ENCODE measurements at places on chromosomes 5 and 9.

- DNase-seq, result no peak
Measured at GRCh38 chr9:120264528-120264927, 315.4 kb downstream of the CDK5RAP2 start.

- no peak for DNase-seq
Measured at GRCh38 chr9:135705376-135705775, 3.4 kb downstream of the KCNT1 start.

DNA sequence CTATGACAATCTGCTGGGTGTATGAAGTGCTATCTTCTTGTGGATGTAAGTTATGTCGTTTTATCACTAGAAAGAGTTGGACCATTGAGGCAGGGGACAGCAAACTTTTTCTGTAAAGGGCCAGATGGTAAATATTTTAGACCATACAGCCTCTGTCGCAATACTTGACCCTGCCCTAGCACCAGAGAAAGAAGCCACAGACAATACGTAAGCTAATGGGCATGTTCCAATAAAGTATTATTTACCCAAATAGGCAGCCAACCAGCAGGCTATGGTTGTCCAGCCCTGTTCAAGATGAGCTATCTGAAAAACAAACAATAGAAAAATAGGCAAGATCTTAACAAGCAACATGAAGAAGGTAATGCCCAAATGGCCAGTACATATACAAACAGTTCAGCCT is 36.4 kb downstream of the MTX3 start:
- DNase-seq, result no peak

GRCh38 chr5:156421798-156422197 is 94.8 kb downstream of the SGCD start:
- no peak for DNase-seq

- no peak for DNase-seq
Measured at GRCh38 chr9:130973686-130974281, 34.7 kb upstream of the FIBCD1 start.

DNA sequence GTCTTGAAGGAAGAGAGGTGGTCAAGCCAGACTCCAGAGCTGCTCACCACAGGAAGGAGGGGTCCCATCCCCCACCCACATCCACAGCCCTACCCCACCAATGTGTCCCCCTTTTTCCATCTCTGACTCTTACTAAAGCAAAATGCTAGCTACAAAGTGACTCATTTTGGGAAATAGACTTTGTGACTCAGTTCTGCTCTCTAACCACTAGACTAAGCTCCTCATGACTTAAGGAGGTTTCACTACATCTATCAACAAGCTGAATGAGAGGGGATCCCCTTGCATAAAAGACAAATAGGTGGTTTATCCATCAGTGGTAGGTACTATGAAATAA is 35.1 kb upstream of the ADRB2 start:
- no peak for DNase-seq

DNA sequence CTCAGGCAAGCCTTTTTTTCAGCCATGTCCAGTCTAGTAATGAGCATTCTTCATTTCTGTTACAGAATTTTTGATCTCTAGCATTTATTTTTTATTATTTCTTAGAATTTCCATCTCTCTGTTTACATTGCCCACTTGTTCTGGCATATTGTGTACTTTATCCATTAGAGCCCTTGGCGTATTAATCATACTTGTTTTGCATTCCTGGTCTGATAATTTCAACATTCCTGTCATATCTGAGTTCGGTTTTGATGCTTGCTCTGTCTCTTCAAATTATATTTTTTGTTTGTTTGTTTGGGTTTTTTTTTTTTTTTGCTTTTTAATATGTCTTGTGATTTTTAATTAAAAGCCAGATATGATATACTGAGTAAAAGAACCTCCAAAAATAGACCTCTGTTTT is 23.0 kb upstream of the JAK2 start:
- DNase-seq, result no peak

DNA sequence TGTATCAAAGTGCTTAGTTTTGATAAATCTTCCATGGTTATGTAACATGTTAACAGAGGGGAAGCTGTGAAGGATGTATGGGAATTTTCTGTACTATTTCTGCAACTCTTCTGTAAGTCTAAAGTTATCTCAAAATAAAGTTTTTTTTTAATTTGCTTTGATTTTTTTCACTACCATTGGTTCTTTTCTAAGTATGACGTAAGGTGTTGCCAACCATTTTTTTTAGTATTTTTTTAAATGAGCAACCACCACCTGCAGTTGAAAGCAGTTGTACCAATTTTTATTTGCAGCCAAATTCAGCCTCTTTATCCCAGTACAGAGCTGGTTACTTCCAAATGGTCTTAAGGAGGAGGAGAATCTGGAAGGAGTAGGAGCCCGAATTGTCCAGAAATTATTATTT is 192.2 kb downstream of the CHSY3 start:
- DNase-seq, result no peak

GRCh38 chr5:40483316-40483715 is 196.4 kb upstream of the PTGER4 start:
- no peak for DNase-seq

DNA sequence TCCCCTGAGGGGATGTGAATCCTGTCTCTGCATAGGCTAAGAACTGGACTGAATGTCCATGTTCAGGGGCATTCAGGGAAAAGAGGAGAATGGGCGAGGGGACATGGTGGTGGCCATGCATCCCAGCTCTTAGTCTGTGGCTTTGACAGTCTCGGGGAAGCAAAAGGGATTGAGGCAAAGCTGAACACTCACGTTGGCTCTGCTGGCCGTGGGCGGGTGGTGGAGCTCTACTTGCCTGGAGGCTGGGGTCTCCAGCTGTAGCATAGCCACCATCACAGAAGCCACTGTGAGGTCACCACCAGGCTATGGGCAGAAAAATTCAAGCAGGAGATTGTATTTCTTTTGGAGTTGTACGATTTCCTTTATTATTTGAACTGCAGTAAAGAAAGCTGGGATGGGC is 4.1 kb downstream of the GARIN3 start:
- DNase-seq, result no peak

DNA sequence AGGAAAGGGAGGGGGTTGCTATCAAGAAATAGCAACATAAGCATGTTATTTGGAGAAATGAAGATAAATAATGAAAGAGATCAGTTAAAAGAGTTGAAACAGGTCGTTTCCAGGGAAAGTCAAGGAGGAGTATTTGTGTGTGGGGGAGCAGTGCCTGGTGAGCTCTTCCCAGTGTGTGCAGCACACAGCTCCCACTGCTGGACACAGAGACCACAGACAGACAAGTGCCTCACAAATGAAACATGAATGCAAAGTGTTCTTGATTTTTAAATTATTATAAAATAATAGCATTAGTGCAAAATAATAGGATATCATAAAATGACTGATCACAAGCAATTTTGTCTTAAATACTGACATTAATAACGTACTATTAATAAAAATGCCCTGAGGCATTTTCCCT is 40.8 kb downstream of the LIFR start:
- DNase-seq, result no peak

GRCh38 chr5:45507178-45507577 is 189.0 kb downstream of the HCN1 start:
- DNase-seq, result no peak

GRCh38 chr5:39224196-39224761 is 4.9 kb upstream of the FYB1 start:
- DNase-seq, result no peak

DNA sequence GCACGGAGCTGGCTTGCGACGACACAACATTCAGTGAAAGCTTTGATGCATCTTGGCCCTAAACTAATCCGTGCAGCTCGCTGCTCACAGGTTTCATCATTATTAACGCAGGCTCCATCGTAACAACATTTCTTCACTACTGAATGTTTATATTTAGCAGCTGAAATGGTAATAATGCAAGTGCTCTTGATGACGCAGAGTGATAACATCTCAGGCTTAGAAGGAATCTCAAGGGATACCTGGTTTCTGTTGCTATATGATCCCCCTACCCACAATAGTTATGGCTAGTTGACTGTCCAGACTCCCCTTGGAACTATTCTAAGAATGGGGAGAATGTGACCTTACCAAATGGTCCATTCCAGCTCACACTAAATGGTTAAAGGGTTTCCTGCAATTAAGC is 36.2 kb downstream of the C5 start:
- DNase-seq, result no peak

DNA sequence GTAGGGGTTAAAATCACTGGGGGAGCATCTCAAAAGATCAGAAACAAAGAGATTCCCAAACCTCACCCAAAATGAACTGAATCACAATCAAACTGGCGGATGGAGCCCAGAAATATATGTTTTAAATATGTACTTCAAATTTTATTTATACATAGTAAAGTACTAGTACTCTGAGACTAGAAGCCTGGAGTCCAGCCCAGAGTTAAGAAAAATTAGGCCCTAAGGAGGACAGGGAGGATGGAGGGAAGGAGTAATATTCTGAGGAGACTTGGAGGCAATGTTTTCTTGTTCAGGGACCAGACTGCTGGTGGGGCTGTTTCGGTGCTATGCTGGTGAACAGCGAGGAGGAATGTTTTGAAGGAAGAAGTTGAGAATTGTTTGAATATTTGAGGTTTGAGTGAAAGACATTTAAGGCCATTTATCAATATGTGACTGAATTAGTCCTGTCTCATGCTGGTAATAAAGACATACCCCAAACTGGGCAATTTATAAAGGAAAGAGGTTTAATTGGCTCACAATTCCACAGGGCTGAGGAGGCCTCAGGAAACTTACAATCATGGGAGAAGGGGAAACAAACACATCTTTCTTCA is 552.4 kb upstream of the DAB2 start:
- no peak for DNase-seq

All from Panc1 (cell line).